ENCODE measurements at places on chromosomes 7 and 10. TPM values are rescaled to one million over a fixed set of nuclear protein-coding genes. Genes with fewer than 3 reads are reported as not detected.

Gene GRM3
- not detected for total RNA-seq

Gene TSPAN33
- total RNA-seq = 0.17 TPM

Gene HOXA2
- 1.0 TPM for total RNA-seq

Gene PNLIP
- total RNA-seq = not detected

Gene SPDYE2
- total RNA-seq = not detected

Gene SFRP4
- total RNA-seq = 54.2 TPM

Gene FKBP6
- total RNA-seq = not detected

Gene OR2A5
- not detected for total RNA-seq

Gene MBL2
- not detected for total RNA-seq

Gene STAMBPL1
- 41.3 TPM for total RNA-seq

Gene CCDC7
- total RNA-seq = 18.0 TPM

Gene BTBD16
- not detected for total RNA-seq

Gene PDCD11
- 34.0 TPM for total RNA-seq

Gene BLOC1S2
- total RNA-seq = 88.8 TPM
